ENCODE measurements at places on chromosomes 6 and 20. TPM values are rescaled to one million over a fixed set of nuclear protein-coding genes. Genes with fewer than 3 reads are reported as not detected.

- DNase-seq, result no peak
Measured at GRCh38 chr6:37632989-37633550, 64.6 kb downstream of the MDGA1 start.

DNA sequence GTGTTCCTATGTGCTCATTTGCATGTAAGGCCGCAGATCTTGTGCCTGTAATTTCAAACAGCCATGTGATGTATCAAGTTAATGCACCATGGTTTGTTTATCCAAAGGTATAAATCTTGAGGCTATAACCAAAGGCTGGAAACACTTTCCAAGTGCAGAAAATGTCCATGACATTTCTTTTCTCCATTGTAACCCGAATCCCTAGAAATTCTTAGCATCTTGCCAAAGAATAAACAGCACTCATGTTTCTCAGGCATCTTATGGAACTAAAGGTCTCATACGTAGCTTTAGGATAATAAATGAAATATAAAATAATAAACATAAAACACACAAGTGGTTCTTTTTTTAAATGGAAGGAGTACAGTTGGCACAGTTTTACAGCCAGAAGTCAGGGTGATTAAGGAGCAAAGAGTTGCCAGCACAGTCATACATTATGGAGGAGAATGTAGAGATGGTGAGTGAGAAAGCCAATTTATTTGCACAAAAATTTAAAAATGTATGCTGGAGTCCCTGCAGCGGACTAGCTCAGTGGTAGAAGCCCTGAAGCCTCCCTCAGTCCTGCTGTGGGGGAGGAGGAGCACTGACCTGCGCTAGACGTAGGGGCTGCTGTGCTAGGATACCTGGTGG lies 18.0 kb downstream of the CDH26 start:
- no peak for DNase-seq

DNA sequence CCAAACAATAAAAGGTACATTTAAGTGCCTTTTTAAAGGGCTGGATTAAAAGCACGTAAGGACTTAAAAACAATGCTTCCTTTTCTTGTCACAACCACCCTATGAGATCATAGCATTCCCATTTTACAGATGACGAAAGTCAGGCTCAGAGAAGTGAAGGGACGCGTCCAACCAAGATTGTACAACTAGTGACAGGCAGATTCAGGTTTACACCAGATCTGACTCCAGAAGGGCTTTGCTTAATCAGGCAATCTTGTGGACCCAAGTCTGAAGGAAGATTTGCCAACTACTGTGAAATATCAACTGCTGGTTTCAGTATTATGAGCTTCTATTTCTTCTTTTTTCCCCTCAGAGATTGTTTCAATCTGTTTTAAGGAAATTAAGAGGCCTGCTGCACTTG lies 877 bp downstream of the ENPP4 start:
- no peak for DNase-seq

GRCh38 chr20:59938696-59939051 lies 1.4 kb downstream of the PPP1R3D start:
- DNase-seq, result peak; percentile 48

DNA sequence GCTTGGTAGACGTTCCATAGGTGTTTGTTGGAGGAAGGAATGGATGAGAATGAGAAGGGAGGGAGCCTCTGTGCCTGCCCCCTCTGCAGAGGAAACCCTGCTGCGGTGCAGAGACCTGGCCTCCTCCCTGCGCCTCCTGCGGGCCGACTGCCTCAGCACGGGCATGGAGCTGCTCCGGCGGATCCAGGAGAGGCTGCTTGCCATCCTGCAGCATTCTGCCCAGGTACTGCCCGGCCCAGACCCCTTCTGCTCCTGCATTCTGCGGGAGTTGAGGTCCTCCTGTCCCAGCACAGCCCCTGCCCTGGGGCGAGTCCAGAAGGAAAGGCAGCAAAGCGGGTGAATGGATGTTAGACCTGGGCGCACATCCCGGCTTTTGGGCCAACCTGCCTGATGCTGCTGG lies 6.1 kb downstream of the DNPH1 start:
- no peak for DNase-seq

GRCh38 chr6:48111575-48111974 lies 578 bp upstream of the PTCHD4 start:
- no peak for DNase-seq

GRCh38 chr6:139474145-139475108 lies 100.0 kb upstream of the CITED2 start:
- DNase-seq, result no peak

DNA sequence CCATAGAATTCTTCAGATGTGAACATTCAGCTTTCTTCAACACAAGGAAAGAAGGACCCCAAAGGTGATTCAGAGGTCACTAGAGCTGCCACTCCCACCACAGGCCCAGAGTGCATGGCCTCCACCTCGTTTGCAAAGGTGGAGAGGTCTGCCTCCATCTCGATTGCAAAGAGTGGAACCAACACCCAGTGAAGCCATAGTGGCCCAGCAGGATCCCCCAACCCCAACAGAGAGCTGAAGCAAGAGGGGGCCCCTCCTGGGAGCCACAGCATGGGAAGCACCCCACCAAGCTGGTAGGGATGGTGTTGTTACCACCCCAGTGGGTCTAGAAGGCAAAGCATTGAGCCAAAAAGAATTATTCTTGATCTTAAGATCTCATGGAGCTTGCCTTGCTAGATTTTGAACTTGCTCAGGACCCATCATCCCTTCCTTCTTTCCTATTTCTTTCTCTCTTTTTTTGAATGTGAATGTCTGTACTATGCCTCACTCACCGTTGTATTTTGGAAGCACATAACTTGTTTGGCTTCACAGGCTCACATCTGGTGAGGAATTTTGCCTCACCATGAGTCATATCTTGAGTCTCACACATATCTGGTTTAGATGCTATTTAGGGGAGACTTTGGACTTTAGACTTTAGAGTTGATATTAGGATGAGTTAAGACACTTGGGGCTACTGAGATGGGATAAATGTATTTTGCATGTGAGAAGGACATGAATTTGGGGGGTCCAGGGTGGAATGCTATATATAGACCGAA lies 119.2 kb downstream of the ANKRD60 start:
- no peak for DNase-seq

- peak; percentile 32 for DNase-seq
Measured at GRCh38 chr20:17627101-17627955, 54.7 kb downstream of the RRBP1 start.

DNA sequence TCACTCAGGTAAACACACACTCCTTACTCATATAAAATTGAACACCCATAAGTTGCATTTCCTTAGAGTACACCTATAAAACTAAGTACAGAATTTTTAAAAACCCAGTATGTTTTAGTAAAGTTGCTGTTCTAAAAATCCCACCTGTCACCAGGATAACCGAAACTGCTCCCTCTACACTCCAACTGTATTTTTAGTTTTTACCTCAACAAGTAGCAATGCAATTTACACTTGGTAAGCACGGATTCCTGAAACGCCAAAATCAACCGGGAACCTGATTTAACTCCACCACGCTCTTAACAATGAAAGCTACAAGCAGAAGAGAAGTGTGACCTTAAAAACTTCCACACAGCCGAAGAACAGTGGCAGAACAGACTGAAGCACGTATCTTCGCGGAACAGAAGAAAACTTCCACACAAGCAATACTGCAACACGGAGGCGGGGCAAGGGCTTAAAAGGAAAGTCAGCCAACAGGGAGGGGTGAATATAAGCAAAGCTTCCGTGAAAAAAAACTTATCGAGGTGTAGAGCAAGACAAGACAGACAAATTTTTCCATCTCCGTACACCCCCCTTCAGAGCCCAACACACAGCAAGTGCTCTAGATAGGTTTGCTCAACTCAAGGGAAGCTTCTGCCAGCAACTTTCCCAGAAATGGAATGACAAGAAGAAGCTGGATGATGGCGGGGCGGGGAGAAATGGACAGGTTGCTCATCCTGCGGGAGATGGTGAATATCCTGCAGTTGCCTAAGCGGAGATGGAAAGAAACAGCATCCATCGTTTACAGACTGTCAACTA lies 1.4 kb downstream of the STAU1 start:
- peak; percentile 46 for DNase-seq

GRCh38 chr6:156691018-156691417 lies 86.2 kb upstream of the ARID1B start:
- no peak for DNase-seq

DNA sequence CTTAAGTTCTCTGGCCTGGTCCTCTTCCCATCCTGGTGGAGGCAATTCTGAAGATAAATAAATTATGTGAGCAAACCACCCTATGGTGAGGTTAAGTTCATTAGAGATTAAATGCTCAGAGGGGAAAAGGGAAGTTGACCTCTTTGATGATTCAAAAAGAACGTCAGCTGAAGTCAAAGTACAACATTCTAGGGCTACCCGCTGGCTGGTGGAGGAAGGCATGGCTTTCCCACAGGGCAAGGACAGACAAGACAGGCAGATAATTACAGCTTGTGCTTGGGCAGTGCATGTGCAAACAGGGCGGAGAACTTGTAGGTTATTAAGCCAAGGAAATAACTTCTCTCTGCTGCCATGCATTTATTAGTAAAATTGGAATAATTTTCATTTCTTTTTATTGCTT lies 91.0 kb upstream of the SLC24A3 start:
- no peak for DNase-seq

- no peak for DNase-seq
Measured at GRCh38 chr20:12327205-12327604, 409.5 kb downstream of the BTBD3 start.

- DNase-seq, result no peak
Measured at GRCh38 chr6:98838032-98838431, 3.7 kb downstream of the POU3F2 start.

- DNase-seq, result peak; percentile 82
Measured at GRCh38 chr6:43644940-43645612, at the start of gene RSPH9. TSS of gene RSPH9 (plus strand) at chr6:43645036. CDS start at chr6:43645099, 63 bp downstream.

DNA sequence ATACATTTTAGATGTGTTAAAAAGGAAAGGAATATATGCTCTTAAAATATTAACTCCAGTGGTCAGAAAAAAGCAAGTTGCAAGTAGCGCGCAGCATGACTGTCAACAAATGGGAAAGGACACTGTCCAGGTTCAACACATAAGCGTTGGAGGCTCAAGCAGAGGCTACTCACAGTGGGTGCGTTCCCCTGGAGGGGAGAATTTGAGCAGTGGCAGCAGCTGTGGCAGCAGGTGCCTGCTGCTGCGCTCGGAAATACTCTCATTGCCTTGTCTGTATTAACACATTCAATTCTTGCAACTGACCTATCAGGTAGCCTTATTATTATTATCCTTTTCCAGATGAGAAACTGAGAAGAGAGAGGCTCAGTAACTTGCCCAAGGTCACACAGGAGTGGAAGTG lies 21.9 kb upstream of the CCN6 start:
- DNase-seq, result no peak

DNA sequence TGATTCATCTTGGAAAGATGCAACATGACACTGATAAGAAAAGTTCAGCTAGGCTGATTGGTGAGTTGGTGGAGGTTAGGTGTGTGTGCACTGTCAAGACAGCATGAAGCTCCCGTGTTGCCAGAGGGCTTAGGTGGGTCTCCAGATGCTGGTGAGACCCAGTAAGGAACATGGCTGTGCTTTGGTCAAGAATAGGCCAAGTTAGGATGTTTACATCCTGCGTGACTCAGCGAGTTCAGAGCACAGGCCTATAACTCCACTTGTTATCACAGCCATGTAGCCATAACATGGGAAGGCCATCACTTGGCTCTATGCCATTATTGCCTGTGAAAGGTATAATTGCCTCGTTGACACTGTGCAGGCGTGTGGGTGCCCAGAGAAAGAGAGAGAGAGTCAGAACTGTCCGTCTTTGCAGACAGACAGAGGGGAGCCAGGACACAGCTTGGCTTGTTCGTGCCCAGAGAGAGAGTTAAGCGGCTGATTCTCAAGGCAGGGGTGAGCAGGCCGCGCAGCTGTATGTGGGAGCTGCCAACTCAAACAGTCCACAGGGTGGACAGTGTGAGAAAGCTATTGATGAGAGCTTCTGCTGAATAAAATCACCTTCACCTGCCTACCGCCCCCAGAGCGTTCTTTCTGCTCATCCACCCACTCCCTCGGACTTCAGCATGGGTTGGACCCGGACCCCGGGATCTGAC lies 43.5 kb downstream of the OR2B6 start:
- no peak for DNase-seq

The CCN5 gene
- total RNA-seq, result 19.5 TPM

The PPP1R14C gene
- total RNA-seq, result 123 TPM

The SCRT2 gene
- not detected for total RNA-seq

The NT5E gene
- total RNA-seq, result 6.0 TPM

All from left ventricle myocardium superior (tissue), 1 donor.